ENCODE measurements at places on chromosomes 12 and 14.

DNA sequence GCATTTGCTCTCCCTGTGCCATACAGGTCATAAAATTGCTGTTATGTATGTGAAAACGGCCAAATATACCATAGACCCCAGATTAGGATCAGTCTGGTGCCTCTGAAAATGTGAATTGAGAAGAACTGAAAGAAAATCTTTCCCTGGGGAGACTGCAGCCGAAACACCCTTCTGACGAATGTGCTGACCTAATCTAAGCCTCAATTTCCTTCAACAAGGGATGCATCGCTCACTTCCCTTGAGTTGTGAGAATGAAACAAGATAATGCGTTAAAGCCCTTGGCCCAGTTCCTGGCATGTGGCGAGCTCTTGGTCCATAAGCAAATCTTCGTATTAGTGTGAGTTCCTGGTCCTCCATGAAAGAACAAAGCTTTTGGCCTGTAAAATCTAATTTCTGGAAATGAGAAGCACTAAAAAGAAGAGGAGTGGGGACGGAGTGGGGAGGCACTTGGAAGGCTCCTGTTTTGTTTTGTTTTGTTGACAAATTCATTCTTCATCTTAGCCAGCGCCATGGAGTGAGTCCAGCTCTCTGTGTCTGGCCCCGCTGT is 49.5 kb upstream of the RTRAF start:
- no peak for DNase-seq

- DNase-seq = no peak
Observed at GRCh38 chr12:14399871-14400270, 34.4 kb downstream of the ATF7IP start.

GRCh38 chr12:108338915-108339657 is at the start of gene CMKLR1:
CMKLR1 (minus strand) TSS chr12:108339311; CDS start chr12:108293591, 45,720 bp downstream.
- DNase-seq = no peak

DNA sequence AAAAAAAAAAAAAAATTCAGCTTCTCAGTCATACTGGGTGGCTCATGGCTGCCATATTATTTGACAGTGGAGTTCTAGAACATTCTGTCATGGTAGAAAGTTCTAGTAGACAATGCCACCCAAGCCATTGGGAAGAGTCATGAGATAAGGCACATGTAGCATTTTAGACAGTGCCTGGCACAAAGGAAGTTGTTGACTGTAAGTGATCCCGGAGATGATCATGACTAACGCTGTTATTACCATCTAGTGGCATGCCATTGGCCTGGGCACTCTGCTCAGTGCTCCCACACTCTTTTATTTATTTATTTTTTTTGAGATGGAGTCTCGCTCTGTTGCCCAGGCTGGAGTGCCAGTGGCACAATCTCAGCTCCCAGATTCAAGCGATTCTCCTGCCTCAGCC is 80.4 kb downstream of the FOXN4 start:
- DNase-seq = no peak

DNA sequence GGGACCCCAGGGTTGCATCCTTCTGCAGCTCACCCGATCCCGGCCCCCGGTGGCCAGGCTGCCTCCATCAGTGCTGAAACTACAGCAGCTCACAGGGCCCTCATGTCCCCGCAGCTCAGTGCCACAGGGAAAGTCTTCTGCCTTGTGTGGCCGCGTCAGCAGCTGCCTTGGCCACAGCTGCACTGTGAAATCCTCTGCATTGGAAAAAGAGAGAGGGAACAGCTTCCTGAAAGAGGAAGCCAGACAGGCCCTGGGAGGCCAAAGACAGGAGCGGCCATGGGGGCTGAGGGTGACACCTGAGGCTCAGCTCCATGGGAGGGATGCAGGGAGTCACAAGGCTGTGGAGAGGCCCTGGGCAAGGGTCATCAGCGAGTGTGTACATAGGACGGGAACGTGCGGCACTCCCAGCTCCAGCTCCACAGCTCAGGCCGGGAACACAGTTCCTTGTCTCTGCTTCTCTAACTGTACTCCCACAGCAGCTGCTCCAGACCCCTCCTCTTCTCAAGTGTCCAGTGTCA is 32.7 kb downstream of the PARP2 start:
- DNase-seq = no peak

DNA sequence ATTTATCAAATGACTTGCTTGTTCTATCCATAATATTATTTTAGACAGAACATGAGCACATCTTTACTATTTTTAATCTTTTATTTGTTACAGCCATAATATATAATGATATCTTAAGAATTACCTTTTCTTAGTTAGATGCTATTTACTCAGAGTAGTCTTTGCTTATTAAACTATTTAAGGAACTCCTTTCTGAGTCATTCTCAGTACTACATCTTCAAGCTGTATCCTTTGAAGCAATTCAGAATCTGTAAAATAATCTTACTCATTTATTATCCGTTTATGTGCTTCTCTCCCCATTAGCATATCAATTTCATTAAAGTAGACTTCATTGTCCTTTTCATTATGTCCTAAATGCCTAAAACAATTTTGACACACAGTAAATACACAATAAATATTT is 240.4 kb upstream of the FAR2 start:
- DNase-seq = no peak

DNA sequence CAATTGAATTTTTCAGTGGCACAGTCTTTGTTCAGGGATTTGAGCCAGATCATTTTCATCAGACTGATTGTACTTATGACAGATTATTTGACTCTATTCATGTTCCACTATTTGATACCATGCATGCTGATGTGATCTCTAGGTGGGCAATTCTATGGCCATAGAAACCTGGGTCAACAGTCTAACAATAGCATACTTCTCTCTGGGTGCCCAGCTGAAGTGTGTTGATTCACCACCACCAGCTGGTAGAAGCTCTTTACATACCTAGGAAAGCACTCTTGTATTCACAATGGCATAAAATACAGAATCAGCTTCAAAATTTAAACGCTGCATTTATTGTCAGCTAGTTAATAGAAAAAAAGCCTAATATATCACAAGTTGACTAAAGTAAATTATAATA is 90.2 kb upstream of the TMTC2 start:
- DNase-seq = no peak

DNA sequence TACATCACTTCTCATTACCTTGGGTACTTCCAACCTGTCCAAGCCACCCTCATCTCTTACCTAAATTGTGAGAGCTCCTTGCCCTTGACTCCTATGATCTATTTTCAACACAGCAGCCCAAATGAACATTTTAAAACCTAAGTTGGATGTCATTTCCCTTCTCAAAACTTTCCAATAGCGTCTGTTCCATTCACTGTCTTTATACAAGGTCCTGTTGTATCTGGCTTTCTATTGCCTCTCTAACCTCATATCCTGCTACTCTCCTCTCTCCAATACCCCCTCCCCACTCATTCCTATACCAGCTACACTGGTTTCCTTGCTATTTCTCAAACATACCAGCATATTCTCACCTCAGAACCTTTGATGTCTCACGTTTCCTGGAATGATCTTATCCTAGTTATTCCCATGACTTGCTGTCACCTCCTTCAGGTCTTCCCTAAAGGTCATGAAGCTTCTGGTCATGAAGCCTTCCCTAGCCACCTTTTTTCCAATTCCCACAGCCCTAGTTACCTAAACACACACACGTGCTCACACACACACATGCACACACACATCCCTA is 4.1 kb upstream of the KANSL2 start:
- no peak for DNase-seq

DNA sequence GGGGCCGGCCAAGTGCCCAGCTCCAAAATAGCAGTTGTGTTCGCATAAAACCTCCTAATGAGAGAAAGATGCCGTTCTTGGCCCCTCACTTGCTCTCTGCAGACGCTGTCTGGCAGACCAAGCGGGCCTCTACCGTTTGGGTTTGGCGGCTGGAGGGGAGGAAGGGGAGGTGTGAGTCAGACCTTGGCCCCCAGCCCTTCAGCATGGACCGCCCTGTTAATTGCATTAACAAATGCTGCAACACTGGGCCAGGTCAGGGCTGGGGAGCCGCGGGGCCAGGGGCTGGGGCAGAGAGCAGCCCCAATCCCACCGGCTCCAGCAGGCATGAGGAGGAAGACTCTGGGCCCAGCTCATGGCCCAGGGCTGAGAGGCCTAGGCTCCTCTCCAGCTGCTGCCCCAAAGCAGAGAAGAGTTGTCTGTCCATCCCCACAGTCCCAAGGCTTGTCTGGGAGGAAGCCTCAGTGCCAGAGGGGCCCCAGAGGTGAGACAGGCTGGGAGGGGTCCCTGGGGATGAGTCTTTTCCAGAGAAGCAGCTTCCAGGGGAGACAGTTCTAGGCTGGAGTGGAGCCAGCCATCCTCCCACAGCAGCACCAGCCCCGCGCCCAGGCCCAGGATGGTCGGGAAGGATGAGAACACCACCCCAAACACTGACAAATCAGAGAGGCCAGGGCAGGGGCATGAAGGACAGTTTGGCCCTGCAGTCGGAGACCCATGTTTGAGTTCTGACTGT is 16.9 kb downstream of the LTBP2 start:
- DNase-seq = no peak

DNA sequence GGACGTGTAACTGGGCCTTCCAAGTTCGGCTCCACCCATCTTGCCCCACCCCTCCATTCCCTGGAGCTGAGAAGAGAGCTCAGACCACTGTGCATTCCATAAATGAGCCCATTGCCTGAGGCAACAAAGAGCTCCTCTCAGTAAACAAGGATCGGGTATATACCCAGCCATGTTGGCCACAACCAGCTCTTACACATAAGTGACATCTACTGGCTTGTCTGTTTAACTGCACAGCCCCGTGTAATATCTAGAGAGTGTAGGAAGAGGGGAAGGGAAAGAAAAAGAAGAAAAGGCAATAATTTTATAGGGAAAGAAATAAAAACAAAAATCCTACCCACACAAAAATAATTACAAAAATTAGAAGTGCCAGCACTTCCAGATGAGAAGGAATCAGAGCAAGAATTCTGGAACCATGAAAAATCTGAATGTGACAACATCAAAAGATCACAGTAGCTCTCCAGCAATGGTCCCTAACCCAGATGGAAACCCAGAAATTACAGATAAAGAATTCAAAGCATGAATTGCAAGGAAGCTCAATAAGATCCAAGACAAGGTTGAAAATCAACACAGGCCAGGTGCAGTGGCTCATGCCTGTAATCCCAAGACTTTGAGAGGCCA is 308.1 kb downstream of the RPAP3 start:
- peak; percentile 67 for DNase-seq

GRCh38 chr14:49988080-49988990 is 95.5 kb downstream of the ARF6 start:
- DNase-seq = no peak

DNA sequence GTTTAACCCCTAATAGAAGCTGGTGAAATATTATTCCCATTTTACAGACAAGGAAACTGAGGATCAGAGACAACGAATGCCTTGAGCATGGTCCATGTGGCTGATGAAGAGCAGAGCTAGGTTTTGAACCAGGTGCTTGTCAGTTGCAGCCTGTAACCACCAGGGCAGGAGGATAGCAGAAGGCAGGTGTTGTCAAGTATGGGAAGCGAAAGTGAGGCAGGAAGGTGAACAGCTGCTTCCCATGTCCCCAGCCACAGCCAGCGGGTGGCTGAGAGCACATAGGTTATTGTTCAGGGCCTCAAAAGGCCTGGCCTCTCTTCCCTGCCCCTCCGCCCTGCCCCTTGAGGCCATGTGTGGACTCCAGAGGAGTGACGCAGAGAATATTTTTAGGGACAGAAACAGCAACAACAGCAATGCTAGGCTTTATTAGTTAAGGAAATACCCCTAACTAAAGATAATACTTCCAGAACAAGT is 39.6 kb downstream of the IQSEC3 start:
- peak; percentile 43 for DNase-seq

- DNase-seq = no peak
Observed at GRCh38 chr12:18898470-18898869, 160.6 kb downstream of the CAPZA3 start.

GRCh38 chr14:67851785-67852410 is 32.3 kb downstream of the RAD51B start:
- DNase-seq = no peak

DNA sequence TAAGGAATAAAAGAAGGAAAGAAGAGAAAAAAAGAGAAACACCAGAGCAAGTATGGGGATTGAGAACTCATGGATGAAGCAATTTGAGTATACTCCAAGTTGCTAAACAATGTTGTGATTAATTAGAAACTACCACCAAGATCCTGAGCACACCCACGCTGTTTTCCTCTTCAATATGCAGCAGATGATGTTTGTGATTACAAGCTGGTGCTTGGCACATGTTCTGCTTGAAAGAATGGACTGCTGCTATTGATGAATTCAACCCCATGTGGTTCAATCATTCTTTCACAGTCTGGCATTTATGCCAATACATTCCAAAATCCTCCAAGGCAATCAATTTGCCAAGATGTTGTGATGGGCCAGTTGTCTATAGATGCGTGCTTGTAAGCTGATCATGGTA is 146.8 kb downstream of the SLC2A13 start:
- DNase-seq = no peak

DNA sequence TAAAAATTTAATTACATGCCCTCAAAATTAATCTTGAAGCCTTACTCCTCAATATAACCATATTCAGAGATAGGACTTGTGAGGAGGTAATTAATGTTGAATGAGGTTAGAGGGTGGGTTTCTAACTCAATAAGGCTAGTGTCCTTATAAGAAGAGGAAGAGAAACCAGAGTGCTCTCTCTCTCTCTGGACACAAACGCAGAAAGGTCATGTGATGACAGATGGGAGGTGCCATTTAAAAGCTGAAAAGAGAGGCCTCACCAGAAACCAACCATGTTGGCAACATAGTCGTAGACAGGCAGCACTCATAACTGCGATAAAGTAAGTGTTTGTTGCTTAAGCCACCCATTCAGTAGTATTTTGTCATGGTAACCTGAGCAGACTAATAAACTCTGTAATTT is 378.5 kb upstream of the LMO3 start:
- DNase-seq = no peak

GRCh38 chr12:46362895-46363581 is 9.5 kb downstream of the SLC38A2 start:
- DNase-seq = no peak

- no peak for DNase-seq
Observed at GRCh38 chr12:18857656-18858055, 119.7 kb downstream of the CAPZA3 start.

DNA sequence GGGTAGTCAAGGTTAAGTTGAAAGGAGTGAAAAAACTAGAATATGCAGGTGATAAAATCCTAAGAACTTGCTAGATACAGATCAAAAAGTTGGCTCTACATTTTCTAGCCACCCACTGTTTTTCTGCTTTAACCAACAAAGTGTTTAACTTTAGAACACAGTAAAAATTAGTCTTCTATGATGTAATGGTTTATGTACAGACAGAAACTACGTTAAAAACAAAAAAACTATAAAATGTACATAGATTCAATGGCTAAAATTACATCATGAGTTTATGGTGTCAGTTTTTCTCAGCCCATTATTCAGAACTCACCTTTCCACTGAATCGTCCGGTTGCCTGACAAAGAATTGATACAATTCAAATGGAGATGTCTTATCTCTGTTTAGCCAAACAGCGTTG is 2.1 kb downstream of the YARS2 start:
- DNase-seq = no peak

DNA sequence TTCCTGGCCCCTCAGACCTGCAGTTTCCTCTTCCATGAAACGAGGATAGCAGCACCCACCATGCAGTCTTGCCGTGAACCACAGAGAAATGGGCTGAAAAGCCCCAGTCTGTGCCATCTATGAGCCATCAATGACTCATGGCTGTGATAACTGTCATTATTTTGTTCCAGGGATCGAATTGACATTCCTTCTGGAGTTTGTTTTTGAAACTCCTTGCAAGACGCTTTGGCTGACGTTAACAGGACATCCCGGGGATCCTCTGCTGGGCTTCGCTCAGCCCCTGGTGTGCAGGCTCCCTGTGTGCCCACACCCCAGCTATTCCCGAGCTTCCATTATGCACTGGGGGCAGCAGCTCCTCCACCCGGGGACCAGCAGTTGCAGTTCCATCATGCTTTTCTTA is 33.8 kb downstream of the MMAB start:
- DNase-seq = no peak

- DNase-seq = no peak
Observed at GRCh38 chr14:86790408-86791364, 1202.3 kb downstream of the GALC start.

All from activated effector memory CD4-positive, alpha-beta T cell treated with anti-CD3 and anti-CD28 coated beads, Interleukin-2, amount 50 U/mL, for 16 hours (primary cell).